ENCODE measurements at places on chromosomes 13 and 19. TPM values are rescaled to one million over a fixed set of nuclear protein-coding genes. Genes with fewer than 3 reads are reported as not detected.

The ZNF155 gene
- 17.4 TPM for polyA plus RNA-seq

The HSD17B14 gene
- polyA plus RNA-seq = 28.8 TPM

The LYPD5 gene
- polyA plus RNA-seq = 0.34 TPM

The GFY gene
- not detected for polyA plus RNA-seq

The CEACAM4 gene
- polyA plus RNA-seq = 0.16 TPM

The AP1M2 gene
- 56.7 TPM for polyA plus RNA-seq

The PSG2 gene
- not detected for polyA plus RNA-seq

The CYP4F8 gene
- not detected for polyA plus RNA-seq

The LILRA1 gene
- polyA plus RNA-seq = 0.44 TPM

The HSH2D gene
- 0.34 TPM for polyA plus RNA-seq

The FAM174C gene
- polyA plus RNA-seq = 30.6 TPM

The CRX gene
- polyA plus RNA-seq = not detected

The UPK1A gene
- polyA plus RNA-seq = 14.4 TPM

The APOC4 gene
- not detected for polyA plus RNA-seq

The ZNF575 gene
- polyA plus RNA-seq = 2.0 TPM

The KIR2DL4 gene
- polyA plus RNA-seq = not detected

The PROZ gene
- polyA plus RNA-seq = 2.5 TPM

The KLK13 gene
- polyA plus RNA-seq = 0.55 TPM

The CEACAM6 gene
- 0.34 TPM for polyA plus RNA-seq

The NAA16 gene
- 26.5 TPM for polyA plus RNA-seq

The KLK4 gene
- polyA plus RNA-seq = not detected

The KCNC3 gene
- polyA plus RNA-seq = 38.4 TPM

The KIR3DL2 gene
- not detected for polyA plus RNA-seq

Data from right renal pelvis (tissue), 4 donors.